ENCODE measurements at places on chromosomes 3 and 15. TPM values are rescaled to one million over a fixed set of nuclear protein-coding genes. Genes with fewer than 3 reads are reported as not detected.

GRCh38 chr15:60541481-60542299 is 62.7 kb upstream of the ICE2 start:
- no peak for DNase-seq

- DNase-seq: no peak
These were observed 187.7 kb downstream of the SATB1 start for GRCh38 chr3:18237251-18238005.

DNA sequence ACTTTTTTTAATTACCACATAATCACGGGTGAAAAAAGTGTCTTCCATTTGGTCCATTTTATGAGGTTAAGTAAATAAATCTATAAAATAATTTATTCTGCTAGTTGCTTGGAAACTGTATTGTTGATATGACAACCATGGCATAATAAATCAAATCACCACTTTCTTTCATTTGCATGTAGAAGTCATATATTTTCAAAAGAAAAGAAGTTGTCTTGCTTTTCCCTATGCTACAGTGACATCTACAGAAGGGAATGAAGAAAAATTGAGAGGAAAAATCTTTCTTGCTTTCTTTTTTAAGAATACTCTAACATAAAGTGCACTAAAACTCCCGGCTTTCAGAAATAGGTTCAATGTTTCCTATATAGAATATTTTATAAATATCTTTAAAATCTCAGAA is 228.5 kb downstream of the ZBBX start:
- no peak for DNase-seq

DNA sequence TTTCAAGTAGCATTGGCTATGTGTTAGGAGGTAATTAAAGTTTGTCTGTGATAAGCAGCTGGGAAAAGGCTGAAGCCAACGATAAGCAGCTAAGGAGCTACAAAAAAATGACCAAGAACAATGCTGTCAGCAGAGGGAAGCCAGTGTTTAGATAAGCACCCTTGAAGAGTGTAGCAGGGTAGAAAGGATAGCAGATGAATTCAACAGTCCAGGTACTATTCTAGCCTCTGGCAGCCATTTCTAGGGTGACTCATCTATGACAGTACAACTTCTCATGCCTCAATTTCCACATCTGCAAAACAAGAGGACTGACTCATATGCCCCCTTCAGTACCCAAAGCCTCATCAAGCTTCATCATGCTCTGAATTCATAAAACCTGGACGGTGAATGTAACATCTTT is 617.6 kb upstream of the UBE2E2 start:
- DNase-seq: no peak

The SCG3 gene
- not detected for total RNA-seq
